Stimulated activated CD8-positive, alpha-beta memory T cell treated with anti-CD3 and anti-CD28 coated beads, Interleukin-7, amount 100 ng/mL, for 24 hours (primary cell): ENCODE measurements at places on chromosomes 11 and 22.

- no peak for DNase-seq
Observed at GRCh38 chr11:60699284-60699691, at the start of gene MS4A8. Gene MS4A8 (plus strand): TSS chr11:60699612. CDS start chr11:60700861, 1,249 bp downstream.

GRCh38 chr22:25176175-25176574, 23.5 kb upstream of the CRYBB3 start:
- DNase-seq, result no peak

DNA sequence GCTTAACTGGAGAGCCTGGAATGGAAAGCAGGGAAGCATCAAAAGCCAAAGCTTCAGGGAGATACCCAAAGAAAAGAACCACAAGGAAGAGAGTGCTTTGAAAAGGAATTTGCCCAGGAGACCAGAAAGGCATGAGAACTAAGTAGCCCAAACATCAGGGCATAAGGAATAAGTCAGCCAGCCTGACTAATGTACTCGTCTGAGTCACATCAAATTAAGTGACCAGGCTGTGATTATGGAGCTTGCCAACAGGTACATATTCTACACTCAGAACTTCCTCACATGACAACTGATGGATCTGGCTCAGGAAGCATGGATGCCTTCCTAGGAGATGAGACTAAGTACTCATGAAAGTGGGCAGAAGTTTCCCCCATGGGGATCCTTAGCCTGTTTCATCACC, 366.7 kb downstream of the BUD13 start:
- no peak for DNase-seq

GRCh38 chr11:79087238-79087960, 353.4 kb downstream of the TENM4 start:
- DNase-seq, result no peak

- DNase-seq, result no peak
Observed at GRCh38 chr11:109037856-109038780, 373.2 kb downstream of the DDX10 start.

DNA sequence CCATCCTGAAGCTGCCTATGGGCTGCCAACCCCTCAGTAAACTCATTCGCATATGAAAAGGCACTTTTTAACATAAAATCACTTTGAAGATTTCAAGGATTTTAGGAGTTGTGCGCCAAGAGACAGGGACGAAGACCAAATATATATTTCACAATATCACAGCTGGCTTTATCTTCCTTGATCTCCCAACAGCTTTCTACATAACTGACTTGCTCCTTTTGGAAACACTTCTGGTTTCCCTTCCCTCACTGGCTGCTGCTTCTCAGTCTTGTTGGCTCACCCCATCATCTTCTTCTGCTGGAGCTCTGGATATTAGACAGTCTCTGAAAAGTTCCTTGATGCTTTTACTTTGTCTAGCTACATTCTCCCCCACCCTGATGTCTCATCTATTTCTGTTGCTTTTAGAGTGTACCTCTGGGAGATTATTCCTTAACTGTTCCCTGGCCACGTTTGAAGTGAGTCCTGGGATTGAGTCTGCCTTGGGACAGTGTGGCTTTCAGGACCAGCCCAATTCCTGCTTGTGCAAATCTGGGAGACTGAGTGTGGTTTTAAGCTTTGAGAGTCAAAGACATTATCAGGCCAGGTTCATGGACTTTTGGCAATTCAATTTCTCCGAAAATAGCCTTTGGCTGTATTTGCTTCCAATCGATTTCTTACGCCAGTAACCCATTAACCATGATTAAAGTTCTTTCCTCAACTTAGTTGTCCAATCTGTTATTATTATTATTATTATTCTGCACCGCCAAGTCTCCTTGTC, 30.9 kb upstream of the NNMT start:
- no peak for DNase-seq

DNA sequence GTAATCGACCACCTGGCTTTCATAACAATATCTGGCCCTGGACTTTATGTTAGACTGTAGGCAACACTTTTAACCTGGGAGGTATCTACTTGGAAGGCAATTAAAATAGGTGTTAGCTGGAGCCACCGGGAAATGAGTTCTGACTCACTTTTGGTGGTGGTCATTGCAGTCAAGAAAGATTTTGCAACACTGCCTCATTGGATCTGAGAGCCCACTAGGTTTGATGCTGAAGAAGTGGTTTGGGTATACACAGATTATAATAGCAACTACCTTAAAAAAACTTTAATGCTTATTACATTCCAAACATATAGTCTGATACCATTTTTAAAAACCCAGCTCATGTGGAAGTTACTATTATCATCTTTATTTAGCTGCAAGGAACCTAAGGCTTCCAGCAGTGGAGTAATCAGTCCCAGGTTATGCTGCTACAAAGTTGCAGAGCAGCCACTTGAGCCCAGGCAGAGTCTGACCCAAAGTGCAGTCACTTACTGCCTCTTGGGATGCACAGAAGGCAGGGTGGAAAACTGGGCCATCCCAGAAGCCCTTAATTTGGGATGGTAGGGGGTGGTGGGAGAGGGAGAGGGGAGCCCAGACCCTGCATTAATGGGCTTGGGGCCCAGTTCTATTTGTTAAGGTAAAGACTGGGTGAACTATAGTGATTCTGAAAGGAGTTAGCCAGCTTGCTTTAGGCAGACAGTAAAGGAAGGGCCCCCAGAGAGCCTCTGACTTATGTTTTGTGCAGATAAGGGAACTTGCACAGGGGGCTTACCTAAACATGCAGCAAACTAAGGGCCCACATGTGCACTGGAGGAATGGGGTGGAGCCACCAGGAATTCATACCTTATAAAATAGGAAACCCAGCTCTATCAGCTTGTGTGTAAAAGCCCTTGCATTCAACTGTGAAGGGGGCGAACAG, 149.4 kb downstream of the SNX19 start:
- no peak for DNase-seq

GRCh38 chr11:114738954-114739353, 60.6 kb downstream of the NXPE2 start:
- no peak for DNase-seq

DNA sequence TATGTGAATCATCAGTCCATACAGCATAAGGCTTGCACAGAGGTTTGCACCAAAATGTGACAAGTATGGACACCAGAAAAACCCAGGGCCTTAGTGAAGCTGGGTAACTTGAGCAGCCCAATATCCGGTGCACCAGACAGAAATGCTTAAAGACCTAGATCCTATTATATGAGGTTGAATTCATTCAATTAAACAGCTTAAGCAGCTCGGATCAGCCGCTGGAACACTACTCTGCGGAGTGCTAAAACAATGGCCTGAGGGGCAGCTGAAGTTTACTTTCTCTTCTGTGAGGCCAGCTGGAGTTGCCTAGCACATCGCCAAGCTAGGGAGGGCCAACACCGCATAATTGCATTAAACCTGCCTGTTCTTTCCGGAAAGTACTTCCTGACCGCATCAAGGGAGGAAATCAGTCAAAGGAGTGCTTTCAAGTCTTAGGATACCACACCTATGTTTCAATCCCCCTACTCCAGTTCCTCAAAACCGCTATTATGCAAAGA, 17.0 kb upstream of the FAM181B start:
- no peak for DNase-seq

DNA sequence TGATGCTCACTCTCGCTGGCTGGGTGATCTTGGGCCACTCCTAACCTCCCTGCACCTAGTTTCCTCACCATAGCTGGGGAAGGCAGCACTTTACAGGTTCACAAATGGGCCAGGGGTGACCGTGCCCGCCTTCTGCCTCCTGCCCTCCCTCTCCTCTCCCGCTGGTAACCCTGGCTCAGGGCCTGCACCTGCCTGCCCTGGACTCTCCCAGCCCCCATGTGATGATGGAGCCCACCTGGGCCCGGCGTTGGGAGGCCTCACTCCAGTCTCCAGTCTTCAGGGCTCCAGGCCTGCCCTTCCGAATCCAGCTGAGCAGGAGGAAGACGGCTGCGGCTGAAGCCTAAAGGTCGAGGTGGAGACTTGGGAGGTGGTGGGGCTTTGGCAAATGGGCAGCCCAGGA, 152.9 kb downstream of the CACNA1I start:
- DNase-seq, result no peak

GRCh38 chr11:33935461-33936456, 43.9 kb upstream of the LMO2 start:
- DNase-seq, result no peak

GRCh38 chr22:20595461-20595860, 88.1 kb downstream of the MED15 start:
- DNase-seq, result no peak

DNA sequence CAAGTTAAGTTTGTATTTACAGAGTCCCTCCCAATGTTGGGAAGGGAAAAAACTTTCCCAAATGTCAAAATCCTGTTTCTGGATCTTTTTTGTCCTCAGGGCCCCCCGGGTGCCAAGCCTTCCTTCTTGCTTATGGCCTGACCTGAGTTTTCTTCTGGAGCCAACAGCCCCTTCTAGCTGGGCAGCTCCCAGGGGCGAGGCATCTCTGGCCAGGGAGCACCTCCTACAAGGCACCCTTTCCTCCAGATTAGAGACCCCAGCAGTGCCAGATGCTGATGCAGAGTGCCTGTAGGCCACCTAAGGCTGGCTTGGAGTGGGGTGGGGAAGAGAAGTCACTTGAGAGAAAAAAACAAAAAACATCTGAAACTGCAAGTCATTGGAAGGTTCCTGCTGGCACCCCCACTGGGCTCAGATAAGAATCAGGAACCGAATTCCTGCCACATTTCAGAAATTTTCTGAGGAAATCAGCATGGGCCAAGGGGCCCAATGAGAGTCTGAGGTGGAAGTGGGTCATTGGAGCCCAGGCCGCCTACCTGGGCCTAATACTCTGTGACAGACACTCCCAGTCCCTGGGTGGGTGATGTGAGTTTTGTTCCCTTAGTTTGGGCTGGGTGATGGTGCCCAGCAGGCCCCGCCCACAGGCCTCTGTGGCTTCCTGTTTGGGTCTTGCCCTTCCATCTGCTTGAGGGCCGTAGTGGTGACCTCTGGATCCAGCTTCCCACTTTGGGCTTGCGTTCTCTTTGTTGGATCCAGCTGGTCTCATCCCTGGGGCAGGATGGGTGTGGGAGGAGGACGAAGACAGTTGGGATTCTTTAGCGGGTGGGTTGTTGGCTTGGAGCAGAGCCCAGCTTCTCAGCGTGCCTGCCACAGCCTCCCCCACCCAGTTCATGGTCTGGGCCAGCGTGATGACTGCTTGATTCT, 40.6 kb downstream of the PARVA start:
- no peak for DNase-seq

- no peak for DNase-seq
Observed at GRCh38 chr11:11451501-11452005, 98.5 kb upstream of the CSNK2A3 start.

DNA sequence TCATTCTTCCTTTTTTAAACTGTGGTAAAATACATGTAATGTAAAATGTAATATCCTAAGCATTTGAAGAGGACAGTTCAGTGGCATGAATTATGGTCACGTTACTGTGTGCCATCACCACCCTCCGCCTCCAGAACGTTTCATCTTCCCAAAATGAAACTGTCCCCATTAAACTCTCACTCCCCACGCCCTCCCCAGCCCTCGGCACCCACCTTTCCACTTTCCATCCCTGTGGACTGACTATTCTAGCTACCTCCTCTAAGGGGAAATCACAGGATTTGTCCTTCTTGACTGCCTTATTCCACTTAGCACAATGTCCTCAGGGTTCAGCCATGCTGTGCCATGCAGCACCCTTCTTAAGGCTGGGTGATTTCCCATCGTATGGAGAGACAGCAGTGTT, 1509.5 kb downstream of the BRD1 start:
- DNase-seq, result no peak

DNA sequence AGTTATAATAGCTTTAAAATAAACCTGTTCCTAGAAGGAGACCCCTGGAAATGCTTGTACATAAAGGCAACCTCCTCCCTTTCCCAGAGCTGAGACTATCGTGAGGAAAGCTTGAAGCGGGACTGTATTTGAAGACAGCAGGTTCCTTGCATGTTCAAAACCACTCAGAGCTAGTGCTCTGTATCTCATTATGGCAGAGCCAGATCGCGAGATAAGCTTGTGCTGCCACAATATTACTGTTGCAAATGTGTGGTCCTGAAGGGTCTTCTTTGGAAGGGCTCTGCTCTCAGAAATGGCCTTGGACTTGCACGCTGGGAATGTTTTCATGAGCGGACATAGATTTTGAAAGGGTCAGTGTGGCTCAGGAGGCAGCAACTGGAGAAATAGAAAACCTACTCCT, 168.2 kb downstream of the KIRREL3 start:
- no peak for DNase-seq

GRCh38 chr11:126339863-126340434, 15.5 kb upstream of the ST3GAL4 start:
- no peak for DNase-seq

DNA sequence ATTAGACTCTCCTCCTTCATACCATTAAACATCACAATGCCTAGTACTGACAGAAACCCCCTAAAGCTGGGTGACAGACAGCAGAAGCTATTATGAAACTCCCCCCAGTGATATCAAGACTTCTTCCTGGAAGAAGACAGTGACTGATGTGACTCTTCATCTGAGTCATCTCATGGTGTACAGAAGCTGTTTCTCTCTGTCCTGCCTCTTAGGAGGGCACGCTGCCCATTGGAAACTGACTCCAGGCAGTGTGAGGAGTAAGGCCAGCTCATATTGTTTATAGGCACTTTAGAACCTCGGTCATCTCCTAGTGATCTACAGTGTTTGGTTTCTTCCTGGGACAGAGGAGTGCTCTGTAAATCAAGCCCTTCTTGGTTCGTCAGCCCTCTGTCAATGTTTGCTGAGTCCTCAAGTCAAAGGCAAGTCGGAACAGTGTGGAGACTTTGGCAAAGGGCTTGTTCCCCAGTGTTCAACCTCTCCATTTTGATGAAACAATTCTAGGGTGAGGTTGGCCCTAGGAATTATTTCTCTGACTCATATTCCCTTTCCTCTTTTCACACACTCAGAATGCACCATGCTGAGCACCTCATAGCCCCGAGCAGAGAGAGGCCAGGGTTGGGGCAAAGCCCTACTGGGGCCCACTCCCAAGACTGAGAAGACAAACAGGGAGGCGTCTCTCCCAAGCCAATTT, 172.5 kb upstream of the TMEM45B start:
- no peak for DNase-seq

DNA sequence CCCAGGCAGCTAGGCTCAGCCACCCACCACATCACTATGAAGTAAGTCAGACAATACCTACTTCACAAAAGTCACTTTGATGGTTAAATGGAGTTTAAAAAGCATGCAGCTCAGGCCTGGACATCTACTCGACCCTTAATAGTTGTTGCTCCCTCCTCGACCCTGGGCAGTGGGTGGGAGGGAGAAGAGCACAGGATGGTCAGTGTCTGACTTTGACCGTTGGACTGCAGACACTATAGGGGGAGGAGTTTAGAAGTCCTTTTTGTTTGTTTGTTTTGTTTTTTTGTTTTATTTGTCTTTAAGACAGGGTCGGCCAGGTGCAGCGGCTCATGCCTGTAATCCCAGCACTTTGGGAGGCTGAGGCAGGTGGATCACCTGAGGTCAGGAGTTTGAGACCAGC, 38.6 kb upstream of the XBP1 start:
- DNase-seq, result no peak

DNA sequence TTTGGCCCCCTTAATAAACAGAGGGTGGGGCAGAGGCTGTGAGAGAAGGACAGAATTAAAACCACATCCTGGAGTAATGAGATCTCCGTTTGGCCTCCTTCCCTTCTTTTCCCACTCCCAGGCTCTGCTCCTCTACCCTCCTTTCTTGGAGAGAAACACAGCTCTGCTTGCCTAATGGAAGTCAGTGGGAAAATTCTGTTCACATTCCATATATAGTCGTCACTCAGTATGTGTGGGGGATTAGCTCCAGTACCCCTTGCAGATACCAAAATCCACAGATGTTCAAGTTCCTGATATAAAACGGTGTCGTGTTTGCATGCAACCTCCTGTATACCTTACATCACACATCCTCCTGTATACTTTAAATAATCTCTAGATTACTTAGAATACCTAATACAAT, 37.6 kb upstream of the THY1 start:
- no peak for DNase-seq
